Tibial nerve (tissue), 4 donors: ENCODE measurements at places on chromosomes 2 and 18. TPM values are rescaled to one million over a fixed set of nuclear protein-coding genes. Genes with fewer than 3 reads are reported as not detected.

GRCh38 chr2:25879133-25879730, 945 bp upstream of the ASXL2 start:
- H3K27me3 ChIP-seq = no peaks in the 10 kb centered on the region
- peak overlapping the region; percentile 92 for H3K27ac ChIP-seq

GRCh38 chr18:34322365-34323289, 97.9 kb upstream of the NOL4 start:
- H3K36me3 ChIP-seq = no peaks in the 10 kb centered on the region
- H3K27me3 ChIP-seq = no peaks in the 10 kb centered on the region
- H3K4me3 ChIP-seq = no peak overlapping the region

DNA sequence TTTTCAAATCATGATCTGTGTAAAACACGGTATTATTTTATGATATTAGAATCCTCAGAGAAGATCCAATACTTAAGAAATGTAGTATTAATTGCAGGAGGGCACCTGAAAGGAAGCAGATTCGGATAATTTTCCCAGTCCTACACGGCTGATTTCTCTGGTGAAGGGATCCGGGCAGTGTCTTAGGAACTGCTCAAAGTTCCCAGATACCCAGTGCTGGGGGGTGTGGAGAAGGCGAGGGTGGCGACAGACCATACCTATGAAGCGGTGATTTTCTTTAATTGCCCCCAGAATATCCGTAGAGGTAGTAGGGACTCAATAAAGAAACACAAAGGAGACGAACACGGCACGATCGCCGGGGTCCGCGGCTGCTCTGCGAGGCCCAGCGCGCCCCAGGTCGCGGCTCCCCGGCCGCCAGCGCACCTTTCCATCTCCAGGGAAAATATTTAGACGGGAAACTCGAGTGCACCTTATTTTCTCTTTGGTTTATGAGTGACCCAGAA, 1.4 kb upstream of the SOX11 start:
- no peak for DNase-seq
- H3K4me3 ChIP-seq = no peak overlapping the region
- H3K36me3 ChIP-seq = no peaks in the 10 kb centered on the region

DNA sequence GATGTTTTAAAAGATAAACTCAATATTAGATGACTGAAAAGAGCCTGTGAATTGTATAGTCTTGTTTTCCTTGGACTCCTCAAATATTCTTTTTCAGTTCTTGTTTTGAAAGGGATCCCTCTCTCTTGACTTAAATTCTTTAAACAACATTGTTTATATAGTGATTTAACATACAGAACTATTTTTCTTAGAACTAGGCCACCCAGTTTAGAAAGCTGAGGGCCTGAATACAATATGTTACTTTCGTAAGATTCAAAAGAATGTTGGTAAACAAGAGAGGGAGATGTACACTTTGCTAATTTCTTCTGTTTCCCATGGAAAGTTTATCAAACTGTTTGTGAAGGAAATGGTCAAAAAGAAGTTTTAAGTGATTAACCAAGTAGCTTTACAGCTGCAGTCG, 5.5 kb upstream of the TSPYL6 start:
- no peak overlapping the region for H3K4me3 ChIP-seq
- no peak overlapping the region for H3K27ac ChIP-seq
- H3K27me3 ChIP-seq = no peaks in the 10 kb centered on the region
- H3K36me3 ChIP-seq = no peaks in the 10 kb centered on the region

The HK2 gene
- 6.6 TPM for total RNA-seq

GRCh38 chr2:238009563-238009962, 42.7 kb downstream of the UBE2F start:
- H3K4me3 ChIP-seq = no peak overlapping the region
- no peak overlapping the region for H3K27ac ChIP-seq
- peaks cover 16% of the 10 kb centered on the region for H3K36me3 ChIP-seq
- no peak for DNase-seq
- no peaks in the 10 kb centered on the region for H3K27me3 ChIP-seq
- H3K4me1 ChIP-seq = no peaks in the 10 kb centered on the region

DNA sequence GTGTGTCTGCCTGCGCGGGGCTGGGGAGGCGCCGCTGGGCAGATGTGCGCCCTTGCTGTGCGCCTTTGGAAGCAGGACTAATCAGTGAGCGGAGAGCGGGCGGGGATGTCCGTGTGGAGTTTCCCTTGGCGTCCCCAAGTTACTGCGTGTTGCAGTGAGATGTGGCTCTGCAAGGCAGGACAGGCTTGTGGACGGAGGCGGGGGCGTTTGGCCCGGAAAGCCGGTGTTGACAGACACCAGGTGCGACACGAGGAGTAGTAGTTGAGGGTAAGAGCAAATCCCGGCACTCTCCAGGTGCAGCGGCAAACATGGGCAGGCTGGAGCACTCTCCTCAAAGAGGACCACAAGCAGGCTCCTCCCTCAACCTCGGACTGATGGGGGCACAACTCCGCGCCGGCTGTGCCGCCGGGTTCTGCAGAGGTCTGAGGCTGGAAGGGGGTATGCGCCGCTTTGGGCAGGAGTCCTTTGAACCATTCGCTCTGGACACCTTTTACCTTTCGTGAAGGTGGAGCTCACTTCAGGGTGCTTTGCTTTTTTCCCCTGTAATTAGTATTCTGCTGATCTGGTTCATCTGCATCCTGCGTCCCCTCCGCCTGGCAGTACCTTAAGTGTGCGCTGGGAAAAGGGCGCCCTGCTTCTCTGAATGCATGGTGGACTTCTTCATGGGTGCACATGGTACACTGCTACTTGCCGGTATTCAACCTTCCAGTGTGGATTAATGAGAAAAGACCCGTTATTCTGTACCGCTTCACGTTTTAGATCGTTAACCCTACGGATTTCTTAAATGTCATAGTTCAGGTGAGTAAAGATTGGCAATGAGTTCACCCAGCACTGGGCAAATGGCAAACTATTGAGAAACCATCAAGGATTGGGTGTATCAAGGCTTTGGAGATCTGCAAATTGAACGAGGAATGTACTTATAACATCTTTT, 608 bp downstream of the CDH7 start:
- peak overlapping the region; percentile 36 for H3K4me3 ChIP-seq
- H3K4me1 ChIP-seq = no peaks in the 10 kb centered on the region
- DNase-seq = no peak
- peak overlapping the region; percentile 34 for H3K27ac ChIP-seq

- DNase-seq = no peak
- no peaks in the 10 kb centered on the region for H3K27me3 ChIP-seq
- no peaks in the 10 kb centered on the region for H3K36me3 ChIP-seq
- no peak overlapping the region for H3K4me3 ChIP-seq
- H3K27ac ChIP-seq = no peak overlapping the region
Measured at GRCh38 chr2:12604341-12604740, 112.4 kb upstream of the TRIB2 start.

- no peak for DNase-seq
- no peaks in the 10 kb centered on the region for H3K27me3 ChIP-seq
- H3K36me3 ChIP-seq = no peaks in the 10 kb centered on the region
- no peak overlapping the region for H3K27ac ChIP-seq
- no peaks in the 10 kb centered on the region for H3K4me1 ChIP-seq
Measured at GRCh38 chr2:111620281-111620680, 263.7 kb downstream of the ANAPC1 start.
